ENCODE measurements at places on chromosomes 7 and 10.

DNA sequence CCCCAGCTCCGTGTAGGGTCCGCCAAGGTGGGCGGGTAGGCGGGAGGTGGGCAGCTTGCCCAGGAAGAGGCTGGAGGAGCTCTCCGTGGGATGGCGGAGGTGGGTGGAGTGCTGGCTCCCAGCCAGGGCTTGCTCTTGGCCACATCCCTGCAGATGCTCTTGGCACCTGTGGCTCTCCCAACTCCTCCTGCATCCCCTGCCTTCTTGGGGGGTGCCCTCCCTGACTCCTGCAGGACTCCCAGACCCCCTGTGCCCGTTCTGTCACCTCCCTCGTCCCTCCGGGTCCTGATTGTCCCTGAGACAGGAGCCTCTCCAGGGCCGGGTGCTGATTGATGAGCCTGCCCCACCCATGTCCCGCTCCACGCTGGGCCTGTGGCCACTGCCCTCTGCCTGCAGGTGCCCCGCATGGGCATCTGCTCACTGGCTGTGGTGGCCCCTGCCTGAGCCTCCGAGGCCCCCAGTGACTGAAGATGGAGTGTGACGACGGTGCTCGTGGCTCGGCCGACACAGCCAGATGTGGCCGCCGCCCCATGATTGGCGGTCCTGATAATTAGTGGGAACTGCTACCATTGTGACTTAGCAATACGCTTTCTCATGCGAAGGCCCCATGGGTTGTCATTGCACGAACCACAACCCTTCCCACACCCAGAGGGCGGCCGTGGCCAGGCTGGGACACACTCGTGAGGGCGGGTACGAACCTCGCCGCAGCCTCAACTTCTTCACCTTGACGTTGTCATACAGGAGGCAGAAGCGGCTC, 23.6 kb downstream of the CFAP46 start:
- peak; percentile 42 for DNase-seq

GRCh38 chr7:143967398-143967797, 12.8 kb downstream of the OR2F1 start:
- DNase-seq, result no peak

- no peak for DNase-seq
Observed at GRCh38 chr10:132062641-132063390, 2.9 kb upstream of the JAKMIP3 start.

- DNase-seq, result no peak
Observed at GRCh38 chr10:4527281-4527970, 298.6 kb upstream of the AKR1E2 start.

DNA sequence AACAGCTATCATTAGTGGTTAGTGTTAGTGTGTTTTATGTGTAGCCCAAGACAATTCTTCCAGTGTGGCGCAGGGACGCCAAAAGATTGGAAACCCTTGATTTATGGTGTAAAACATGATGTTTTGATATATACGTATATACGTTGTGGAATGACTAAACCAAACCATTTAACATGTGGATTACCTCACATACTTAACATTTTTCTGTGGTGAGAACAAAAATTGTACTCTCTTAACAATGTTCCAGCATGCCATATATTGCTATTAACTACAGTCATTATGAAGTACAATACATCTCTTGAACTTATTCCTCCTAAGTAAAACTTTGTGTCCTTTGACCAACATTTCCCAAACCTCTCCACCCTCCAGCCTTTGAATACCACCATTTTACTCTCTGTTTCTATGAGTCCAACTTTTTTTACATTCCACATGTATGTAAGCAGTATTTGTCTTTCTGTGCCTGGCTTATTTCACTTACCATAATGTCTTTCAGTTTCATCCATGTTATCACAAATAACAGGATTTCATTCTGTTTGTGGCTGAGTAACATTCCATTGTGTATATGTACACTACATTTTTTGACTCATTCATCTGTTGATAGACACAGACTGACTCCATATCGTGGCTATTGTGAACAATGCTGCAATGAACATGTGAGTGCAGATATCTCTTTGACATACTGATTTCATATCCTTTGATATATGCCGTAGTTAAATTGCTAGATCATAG, 42.2 kb upstream of the MAGI2 start:
- no peak for DNase-seq

GRCh38 chr7:117873310-117874190, at the start of gene CTTNBP2:
Gene CTTNBP2 (minus strand): TSS chr7:117873441. CDS start chr7:117873415, 26 bp downstream.
- peak; percentile 59 for DNase-seq

DNA sequence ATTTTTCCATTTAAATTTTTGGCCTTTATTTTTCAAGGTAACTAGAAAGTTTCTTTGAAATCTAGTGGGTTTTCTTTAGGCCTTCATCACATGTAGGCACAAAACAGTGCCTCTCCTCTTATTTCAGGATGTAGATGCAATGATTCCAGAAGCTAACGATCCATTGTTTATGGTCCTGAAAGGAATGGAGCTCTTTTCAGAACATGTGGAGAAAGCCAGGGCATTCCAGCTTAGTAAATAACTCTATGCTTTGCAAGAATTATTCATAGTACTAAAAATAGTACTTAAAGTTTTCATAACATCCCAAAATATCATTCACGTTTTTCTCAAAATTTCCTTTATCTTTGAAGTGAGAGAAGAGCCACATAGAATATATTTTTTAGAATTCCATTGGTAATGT, 91.3 kb downstream of the DYNC1I1 start:
- DNase-seq, result no peak

GRCh38 chr10:65348637-65349036, 1577.2 kb upstream of the LRRTM3 start:
- no peak for DNase-seq

DNA sequence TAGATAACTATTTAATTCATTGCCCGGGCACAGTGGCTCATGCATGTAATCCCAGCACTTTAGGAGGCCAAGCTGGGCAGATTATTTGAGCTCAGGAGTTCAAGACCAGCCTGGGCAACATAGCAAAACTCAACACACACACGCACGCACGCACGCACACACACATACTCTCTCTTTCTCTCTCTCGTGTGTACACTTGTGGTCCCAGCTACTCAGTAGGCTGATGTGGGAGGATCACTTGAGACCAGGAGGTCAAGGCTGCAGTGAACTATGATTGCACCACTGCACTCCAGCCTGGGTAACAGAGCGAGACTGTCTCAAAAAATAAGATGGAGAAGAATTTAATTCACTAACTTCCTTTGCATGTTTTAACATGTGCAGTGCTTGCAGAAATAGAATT, 38.1 kb downstream of the PTPN12 start:
- DNase-seq, result no peak

GRCh38 chr10:94199565-94199964, 163.2 kb downstream of the NOC3L start:
- no peak for DNase-seq

DNA sequence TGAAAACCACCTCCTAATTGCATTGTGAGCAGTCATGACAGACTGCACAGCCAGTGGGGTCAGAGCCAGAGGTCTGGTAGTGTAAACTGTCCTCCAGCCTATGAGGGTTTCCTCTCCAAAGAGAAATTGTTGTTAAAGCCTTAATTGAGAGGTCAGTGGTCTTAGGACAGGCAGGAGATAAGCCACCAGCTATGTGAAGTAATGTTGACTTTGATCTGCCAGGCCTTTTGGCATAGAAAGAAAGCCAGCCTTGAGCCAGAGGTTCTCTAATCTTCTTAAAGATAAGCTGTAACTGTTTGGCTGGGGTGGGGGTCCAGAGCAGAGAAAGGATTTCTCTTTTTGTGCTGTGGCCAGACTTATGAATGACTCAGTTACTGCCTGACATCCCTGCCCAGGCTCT, 248.4 kb downstream of the WDR11 start:
- no peak for DNase-seq

DNA sequence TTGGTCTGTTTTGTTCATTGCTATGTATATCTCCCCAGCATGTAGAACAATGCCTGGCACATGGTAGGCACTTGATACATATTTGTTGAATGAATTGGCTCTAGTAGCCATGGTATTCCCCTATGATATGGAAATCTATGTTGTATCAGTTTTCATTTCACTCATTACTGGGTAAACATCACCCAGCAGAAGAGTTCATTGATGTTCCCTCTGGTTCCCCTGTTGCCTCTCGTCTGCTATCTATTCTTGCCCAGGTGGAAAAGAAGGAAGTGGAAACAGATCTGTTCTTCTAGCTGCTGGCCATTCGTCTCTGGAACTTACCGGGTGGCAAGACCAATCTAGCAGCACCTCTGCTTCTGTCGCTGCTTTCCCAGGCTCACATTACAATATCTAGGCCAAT, 71.5 kb downstream of the LRRC4 start:
- no peak for DNase-seq

DNA sequence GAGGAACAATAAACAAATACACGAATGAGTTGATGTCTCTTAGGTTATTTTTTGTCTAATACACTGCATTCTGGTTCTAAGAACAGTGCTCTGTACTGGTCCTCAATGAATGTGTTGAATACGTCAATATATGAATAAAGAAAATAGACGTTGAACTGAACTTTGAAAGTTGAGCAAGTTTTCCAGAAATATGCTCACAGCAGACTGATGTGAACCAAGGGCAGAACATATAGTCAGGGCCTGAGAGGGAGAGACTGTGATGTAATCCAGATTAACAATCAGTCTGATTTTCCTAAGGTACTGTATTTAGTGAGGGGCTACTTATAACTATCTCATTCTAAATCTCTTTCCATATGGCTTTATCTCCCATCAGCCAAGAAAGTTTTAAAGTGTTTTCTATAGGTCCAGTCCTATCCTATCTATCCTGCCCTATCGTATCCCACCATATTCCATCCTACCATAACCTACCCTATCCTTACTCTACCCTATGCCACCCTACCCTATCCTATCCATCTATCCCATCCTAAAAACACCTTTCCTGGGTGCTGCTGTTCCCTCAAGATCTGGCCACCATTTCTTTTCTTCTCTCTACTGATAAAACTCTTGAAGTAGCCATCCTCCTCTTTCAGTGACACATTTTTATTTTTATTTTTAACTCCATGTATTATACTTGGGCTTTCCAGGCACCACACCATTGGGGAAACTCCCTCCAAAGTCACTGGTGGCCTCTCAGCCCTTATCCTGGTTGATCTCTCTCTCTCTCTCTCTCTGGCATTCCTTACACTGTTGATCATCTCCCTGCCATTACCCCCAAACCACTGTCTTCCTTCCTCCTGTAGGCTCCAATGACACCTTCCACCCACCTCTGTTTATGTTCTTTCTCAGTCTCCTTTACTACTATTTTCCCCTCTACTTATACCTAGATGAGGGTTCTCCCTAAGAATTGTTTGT, 212.3 kb upstream of the SLC26A5 start:
- no peak for DNase-seq

DNA sequence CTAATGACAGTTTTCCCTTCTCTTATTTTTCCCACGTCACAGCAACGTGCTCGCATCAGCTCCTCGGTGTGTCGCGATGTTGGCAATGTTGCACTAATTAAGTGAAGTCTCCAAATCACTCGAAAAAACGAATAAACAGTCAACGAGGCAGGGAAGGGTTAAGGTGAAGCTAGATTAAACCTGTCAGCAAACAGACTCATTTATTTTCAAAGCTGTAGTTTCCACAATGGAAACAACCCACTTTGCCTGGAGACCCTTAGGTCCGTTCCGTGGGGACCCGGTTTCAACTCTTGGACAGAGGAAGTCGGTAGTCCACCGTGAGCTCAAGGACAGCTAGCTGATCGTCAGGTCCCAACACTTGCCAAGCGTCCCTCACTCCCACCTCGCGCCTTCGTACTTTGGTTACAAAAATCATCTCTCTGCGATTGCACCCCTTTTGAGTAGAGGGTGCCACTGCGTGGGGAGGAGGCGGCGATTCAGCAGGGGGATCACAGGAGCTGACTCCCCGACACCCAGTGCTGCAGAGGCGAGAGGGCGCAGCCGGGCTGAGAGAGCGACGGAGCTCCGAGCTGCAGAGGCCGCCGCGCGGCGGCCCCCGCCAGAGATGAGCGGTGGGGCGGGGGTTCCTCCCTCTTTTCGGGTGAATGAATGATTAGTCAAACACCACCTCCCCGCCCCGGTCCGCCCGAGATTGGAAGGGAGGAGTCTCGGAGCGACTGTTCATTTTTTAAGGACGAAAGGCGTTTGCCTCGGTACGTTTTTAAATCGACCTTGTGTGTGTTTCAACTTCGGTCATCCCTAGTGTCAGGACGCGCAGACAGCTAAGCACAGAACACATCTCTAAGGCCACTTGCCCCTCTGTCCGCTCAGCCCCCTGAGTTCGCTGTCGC, 1.3 kb upstream of the BMPER start:
- DNase-seq, result peak; percentile 53

GRCh38 chr10:12625393-12626023, 276.2 kb downstream of the CAMK1D start:
- no peak for DNase-seq

DNA sequence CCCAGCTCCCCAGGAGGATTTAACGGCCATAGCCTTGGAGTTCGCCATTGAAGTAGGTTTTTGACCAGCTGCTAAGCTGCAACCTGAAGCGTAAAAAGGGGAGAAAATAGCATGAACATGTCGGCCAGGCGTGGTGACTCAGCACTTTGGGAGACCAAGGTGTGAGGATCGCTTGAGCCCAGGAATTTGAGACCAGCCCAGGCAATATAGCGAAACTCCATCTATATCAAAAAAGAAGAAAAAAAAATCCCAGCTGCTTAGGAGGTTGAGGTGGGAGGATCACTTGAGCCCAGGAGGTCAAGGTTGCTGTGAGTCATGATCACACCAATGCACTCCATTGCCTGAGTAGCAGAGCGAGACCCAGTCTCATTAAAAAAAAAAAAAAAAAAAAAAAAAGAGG, 32.2 kb upstream of the MCU start:
- no peak for DNase-seq

DNA sequence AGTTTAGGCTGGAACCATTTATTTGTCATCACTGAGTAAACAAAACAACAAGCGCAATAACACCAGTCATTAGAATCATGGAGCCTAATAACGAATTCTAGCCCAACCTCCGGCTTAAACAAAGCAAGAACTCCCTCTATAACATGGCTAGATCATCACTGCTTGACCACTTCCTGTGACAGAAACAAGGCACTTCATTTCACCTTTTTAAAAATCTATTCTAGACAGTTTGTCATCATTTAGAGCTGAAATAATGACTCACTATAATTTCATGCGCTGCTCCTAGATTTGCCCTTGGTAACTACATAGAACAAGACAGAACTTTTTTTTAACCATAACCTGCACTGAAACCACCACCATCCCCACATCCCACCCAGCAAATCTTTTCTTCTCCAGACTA, 81.3 kb downstream of the OSBPL3 start:
- no peak for DNase-seq

GRCh38 chr10:74677951-74678350, 148.4 kb upstream of the KAT6B start:
- no peak for DNase-seq

GRCh38 chr7:100356416-100357068, 1.4 kb upstream of the PILRB start:
- peak; percentile 21 for DNase-seq

DNA sequence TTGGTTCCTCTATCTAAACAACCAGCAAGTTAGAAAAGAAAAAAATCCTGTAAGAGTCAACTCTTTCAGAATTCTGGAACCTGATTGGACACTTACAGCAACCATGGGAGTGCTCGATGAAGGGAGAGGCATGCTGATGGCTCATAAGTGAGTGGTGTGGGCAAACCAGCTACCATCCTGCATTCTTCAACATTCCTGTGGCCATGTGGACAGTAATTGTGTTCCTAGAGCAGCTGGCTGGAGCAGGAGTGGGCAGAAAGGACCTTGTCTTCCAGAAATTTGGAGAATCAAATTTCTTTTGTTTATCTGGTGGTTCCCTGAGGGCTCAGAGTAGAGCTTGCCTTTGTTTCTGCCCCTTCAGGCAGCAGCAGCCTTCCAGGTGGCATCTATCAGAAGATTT, 22.5 kb upstream of the MYL7 start:
- no peak for DNase-seq

All from psoas muscle (tissue), 8 donors.